Mesangial cell (primary cell): ENCODE measurements at places on chromosomes 5 and 9. TPM values are rescaled to one million over a fixed set of nuclear protein-coding genes. Genes with fewer than 3 reads are reported as not detected.

BTNL3 gene
- not detected in 2 replicates for total RNA-seq

ERAP2 gene
- total RNA-seq: 26.7 and 50.1 TPM in 2 replicates

FBLL1 gene
- total RNA-seq: 0.25 and 0.33 TPM in 2 replicates

APBA1 gene
- total RNA-seq: 1.1 and 8.0 TPM in 2 replicates
